NCI-H2227 treated with DMSO at 0.1 percent for 48 hours (cell line): ENCODE measurements at places on chromosomes 7 and 10.

DNA sequence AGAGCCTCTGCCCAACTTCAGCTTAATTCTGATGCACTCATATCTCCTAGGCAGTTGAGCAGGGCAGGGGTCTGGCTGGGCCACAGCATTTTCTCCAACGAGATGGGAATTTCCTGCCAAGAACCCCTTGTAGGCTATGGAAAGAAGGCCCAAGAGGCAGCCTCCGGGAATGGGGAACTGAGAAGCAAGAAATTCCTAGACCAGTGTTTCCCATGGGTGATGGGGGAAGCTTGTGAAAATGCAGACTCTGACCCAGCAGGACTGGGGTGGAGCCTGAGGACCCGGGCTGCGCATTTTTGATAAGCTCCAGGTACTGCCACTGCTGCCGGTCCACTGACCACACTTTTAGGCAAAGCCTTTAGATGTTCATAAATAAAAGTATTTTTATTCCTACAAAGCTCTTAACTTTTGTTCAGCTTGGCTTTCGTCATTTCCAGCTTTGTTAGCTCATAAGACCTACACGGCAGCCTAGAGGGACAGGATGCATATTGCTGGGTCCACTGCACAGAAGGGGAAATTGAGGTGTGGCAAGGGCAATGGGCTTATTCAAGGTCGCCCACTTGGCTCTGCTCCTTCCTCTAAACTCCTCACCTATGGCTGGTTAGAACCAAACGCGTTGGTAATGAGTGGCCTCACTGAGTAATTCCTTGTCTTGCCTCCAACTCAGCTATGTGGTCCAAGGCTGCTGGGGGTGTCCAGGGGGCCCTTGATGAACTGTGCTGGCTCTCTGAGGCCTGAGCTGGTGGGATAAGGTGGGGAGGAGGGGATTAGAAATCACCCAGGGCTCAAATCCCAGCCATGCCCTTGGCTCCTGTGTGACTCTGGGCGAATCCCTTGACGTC lies 29.5 kb downstream of the ZCCHC24 start:
- DNase-seq = no peak

DNA sequence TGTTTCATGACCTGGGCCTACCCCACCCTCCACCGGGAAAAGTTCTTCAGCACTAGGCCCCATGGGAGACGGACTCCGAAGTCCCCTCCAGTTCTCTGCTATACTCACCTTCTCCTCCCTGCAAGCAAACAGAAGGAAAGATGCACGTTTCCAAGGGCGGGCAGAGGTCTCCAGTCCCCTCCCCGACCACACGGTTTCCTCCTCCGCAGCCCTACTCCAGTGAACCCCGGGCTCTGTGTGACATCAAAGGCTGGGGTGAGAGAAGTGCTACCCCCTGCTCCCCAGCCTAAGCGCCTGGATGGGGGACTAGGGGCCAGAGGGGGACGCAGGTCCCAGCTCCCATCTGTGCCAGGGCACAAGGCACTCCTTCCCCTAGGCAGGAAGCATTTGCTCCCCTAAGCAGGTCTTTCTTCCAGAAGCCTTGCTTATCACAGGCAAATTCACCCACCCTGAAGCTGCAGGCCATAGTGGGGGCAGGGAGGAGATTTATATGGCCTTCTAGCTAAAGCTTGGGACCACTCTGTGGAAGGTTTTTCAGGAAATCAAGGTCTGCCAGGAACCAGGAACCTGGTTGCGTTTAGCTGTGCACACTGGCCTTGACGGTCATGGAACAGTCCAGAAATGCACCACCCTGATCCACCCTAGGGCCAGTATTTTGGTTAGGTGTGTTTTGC lies 52.8 kb downstream of the ASB13 start:
- DNase-seq = no peak

- DNase-seq = no peak
Measured at GRCh38 chr7:42236266-42236975, 588 bp downstream of the GLI3 start.

- no peak for DNase-seq
Measured at GRCh38 chr7:66769833-66770512, 29.4 kb downstream of the RABGEF1 start.

GRCh38 chr7:105589356-105590077 lies 8.2 kb upstream of the EFCAB10 start:
- peak; percentile 81 for DNase-seq

DNA sequence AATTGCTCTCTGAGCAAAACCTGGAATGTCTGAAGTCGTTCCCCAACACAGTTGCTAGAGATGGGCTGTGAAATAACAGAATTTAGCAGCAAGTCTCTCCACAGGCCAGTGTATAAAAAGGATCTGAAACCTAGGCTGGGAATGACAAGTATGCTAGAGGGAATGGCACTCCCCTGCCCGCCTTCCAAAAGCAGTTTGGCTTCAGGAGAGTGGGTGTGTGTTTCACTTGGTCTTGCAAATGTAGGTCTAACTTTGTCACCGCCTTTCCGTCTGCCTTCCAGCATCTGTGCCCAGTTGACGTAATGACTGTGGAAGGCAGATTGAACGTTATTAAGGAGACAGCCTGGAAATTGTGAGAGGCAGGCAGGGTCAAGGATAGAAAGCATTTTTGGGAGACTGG lies 18.0 kb upstream of the MTURN start:
- DNase-seq = peak; percentile 73

GRCh38 chr10:120115959-120116358 lies 223.4 kb downstream of the SEC23IP start:
- DNase-seq = no peak

DNA sequence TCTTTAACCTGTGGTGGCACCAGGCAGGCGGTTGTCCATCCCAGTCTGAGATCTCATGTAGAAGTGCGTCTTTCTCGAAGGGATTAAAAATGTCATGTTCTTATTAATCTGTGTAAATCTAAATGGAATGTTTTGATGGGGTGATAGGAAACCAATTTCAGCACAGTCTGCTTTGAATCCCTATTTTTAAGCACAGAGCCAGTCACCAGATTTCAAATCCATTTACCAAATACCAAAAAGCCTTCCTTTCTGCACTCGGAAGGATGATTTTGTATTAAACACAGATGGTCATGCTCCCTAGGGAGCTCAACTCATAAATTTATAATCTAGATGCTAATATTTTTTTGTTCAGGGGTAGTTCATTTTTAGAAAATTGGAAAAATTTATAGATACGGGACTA lies 160.6 kb upstream of the AOAH start:
- DNase-seq = no peak

- DNase-seq = no peak
Measured at GRCh38 chr10:124049484-124049883, 43.9 kb downstream of the CHST15 start.

GRCh38 chr10:113970641-113971040 lies 73.0 kb upstream of the ADRB1 start:
- DNase-seq = no peak

DNA sequence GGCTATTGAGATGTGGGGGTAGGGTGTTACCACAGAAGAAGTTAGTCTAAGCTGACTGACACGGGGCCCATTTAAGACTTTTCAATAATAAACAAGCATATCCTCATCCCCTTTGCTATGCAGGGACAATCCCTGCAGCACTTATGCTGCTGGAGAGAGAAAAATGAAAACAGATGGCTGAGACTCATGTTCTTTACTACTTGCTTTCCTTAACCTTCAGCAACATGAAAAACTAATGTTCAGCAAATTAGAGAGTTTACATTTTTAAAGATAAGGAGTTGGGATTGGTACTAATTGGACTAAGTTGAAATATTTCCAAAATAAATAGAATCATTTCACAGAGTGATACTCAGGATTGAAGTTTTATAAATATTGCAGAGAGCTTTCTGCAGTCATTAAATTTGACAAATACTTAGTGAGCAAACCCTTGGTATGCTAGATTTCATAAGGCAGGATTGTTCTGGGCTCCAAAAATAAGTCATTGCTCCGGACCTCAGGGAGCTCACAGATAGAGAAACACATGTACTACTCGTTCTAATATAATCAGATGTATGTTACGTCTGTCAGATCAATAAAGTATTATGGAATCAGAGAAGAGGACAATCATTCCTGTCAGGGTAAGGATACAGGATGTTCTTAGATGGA lies 147.1 kb upstream of the LRRN3 start:
- DNase-seq = no peak

DNA sequence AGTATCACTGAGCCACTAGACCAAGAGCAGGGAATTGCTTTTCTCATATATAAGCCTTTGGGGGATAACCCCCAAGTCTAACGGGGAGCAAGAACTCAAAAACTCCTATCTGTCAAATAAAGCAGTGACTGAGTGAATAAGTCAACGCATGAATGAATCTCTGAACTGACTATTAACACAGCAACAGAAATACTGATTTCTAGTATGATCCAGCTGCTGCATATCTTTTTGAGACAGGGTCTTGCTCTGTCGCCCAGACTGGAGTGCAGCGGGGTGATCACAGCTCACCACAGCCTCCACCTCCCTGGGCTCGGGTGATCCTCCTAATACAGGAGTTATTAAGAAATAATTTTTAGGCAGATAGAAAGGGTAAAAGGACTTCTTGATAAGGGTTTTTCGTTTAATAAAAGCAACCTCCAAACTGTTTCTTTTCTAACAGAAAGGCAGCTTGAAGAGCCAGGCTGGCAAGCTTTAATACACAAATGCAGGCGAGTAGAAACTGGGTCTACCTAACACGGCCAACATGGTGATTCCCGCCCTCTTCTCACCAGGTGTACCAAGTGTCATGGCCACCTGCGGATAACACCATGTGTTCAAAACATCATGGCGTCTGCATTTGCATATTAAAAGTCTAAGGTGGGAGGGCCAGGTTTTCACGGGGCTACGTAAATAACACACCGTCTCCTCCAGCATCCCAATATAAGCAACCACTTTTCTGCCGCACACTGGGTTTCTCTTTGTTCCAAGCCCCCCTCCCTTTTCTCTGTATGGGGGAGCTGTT lies 631.9 kb downstream of the PARD3 start:
- DNase-seq = no peak

GRCh38 chr7:118844748-118845147 lies 620.2 kb downstream of the ANKRD7 start:
- DNase-seq = no peak

GRCh38 chr10:16867990-16868389 lies 50.8 kb upstream of the RSU1 start:
- no peak for DNase-seq

GRCh38 chr10:1521741-1522140 lies 215.6 kb downstream of the ADARB2 start:
- DNase-seq = no peak

GRCh38 chr7:43460733-43461348 lies 122.1 kb upstream of the STK17A start:
- DNase-seq = no peak

- DNase-seq = no peak
Measured at GRCh38 chr10:130160775-130161174, 24.6 kb downstream of the GLRX3 start.

DNA sequence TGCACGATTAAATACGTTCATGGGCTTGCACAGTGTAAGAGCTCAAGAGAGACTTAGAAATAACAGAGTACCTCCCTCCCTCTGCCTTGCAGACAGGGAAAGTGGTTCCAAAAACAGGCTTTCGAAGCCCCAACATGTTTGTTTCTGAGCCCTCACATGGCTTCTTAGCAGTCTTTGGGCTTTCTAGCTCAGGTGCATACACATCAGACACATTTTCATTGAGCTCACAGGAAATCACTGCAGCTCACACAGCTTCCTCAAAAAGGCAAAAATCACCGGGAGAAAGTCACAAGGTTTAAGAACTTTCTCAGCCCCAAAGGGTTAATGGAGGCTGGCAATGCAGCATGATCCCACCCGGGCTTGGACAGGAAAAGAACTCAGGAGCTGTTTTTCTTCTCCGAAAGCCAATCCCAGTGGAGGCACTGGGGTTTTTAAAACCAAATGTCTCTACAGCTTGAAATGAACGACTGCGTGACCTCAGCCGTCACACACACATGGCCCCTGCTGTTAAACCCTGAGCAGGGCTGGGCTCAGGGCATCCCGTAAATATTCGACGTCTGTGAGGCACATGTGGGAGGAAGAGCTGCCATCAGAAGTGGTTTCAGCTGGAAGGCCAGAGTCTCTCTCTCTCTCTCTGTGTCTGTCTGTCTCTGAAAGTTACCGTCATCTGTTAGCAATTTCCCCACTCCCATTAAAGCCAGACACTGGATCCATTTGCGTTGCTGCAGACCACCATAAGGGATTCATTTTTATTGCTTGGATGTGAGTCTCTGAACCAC lies 69.7 kb downstream of the CALML3 start:
- no peak for DNase-seq

DNA sequence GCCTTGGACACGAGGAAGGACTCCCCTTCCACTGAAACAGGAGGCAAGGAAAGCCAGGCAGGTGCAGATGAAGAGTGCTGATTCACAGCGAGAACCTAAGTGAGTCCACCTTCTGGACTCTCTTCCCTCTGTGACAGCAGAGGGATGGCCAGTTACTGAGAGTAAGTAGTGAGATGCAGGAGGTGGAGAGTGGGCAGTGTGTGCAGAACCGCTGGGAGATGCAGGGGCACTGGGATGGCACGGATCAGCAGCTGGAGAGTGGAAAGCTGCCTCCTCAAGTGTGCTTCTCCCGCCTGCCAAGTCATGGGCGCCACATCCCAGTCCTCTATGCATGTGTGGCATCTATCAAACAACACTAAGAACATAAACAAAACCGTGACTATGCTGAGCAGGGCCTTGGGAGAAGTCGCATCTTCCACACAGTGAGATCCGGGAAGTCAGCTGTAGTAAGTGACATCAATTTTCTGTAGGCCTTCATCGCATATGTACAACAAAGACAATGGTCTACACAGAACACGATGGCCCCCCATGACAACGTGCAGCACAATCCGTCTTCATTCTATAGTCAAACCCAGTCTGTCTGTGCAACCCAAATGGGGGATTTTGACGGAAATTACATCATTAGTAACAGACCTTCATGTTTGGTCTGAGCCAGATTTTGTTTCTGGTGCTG lies 217.4 kb upstream of the KLF14 start:
- DNase-seq = no peak

DNA sequence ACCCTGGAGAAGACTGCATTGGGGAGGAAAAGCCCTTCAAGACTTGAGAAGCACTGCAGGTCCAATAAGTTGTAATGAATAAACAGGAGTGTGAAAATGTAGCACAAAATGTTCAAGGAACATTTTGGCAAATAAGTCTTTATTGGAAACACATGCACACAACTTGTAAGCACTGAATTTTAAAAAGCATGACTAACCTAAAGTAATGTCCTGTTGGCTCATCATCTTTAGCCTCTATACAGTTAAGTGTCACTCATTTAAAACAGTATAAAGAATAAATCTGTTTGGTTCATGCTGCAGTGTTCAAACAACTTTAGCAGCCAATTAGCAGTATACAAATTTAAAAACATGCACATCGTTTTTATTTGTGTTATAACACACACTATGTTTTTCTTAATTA lies 108.6 kb downstream of the CDK6 start:
- no peak for DNase-seq
